Fibroblast of skin of scalp (primary cell): ENCODE measurements at places on chromosomes 13 and 19.

DNA sequence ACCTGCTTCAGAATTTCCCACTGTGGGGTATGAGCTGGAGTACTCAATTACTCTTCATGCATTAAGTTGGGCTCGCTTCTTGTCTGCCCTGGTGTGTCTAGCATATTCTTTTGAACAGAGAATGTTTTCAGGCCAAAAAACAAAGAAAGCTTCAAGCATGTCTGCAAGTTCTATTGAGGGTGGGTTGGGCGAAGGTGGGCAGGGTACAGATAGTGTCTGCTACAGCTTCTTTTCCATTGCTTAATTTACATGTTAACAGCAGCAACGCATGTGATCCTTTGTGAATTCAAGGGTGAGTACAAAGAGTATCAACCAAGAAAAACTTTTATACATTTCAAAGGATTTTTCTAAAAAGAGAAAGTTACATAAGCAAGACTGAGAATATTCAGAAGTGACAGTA lies 406.5 kb downstream of the IRS2 start:
- no peak for DNase-seq

- peak; percentile 96 for DNase-seq
Measured at GRCh38 chr13:19845758-19846157, 17.7 kb downstream of the ZMYM5 start.

DNA sequence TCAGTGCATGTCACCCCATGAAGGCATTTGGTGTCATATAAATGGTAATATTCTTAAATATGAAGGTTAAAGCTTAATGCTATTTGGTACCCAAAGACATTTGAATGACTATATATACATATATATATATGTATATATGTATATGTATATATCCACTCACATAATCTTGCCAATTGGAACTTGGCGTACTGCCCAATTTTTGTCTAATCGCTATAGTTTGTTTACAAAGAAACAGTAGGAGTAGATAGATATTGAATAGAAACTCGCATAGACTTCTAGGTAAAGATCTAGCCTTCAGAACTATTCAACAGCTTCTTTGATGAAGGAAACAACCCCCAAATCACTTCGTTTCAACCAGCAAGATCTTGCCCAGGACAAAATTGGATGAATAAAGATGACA lies 24.1 kb downstream of the KLF5 start:
- no peak for DNase-seq

GRCh38 chr13:97944396-97945029 lies 9.0 kb upstream of the IPO5 start:
- DNase-seq: peak; percentile 64

DNA sequence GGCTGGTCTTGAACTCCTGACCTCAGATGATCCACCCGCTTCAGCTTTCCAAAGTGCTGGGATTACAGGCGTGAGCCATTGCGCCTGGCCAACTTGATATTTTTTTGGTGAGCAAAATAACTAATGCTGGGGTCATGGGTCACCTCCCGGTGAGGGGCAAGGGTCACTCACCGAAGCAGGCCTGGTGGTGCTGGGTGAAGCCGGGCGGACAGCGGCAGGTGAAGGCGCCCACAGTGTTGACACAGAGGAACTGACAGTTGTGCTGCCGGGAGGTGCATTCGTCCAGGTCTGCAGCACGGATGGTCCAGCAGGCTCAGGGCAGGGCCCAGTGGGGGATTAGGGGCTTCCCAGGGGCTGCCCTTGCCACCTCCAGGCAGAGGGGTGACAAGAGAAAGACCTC lies 28.3 kb downstream of the CCL25 start:
- DNase-seq: no peak

DNA sequence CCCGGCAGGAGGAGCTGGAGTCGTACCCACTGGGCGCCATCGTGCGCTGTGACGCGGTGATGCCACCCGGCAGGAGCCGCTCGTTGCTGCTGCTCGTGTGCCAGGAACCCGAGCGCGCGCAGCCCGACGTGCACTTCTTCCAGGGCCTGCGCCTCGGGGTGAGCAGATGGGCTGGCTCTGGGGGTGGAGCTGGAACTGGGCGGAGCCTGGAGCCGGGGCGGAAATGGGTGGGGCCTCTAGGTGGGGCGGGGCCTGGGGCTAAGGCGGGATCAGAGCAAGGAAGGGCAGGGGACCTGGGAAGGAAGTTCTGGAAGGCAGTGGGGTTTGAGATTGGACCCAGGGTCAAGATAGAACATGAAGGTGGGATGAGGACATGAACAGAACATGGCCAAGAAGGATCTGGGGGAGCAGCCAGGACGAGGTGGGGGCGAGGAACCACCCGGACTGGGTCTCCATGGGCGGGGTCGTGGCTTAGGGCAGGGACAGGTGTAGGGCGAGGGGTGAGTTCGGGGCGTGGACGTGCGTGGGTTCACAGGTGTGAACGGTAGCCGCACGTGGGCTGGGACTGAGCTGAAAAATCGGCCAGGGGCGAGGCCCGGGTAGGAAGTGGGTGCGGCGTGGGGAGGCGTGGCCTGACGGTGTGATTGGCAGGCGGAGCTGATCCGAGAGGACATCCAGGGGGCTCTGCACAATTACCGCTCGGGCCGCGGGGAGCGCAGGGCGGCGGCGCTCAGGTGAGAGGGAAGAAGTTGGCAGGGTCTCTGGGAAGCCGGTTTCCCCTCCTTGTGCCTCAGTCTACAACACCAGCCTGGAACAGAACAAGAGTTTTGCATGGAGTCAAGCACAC lies 4.7 kb downstream of the EPS8L1 start:
- peak; percentile 63 for DNase-seq

DNA sequence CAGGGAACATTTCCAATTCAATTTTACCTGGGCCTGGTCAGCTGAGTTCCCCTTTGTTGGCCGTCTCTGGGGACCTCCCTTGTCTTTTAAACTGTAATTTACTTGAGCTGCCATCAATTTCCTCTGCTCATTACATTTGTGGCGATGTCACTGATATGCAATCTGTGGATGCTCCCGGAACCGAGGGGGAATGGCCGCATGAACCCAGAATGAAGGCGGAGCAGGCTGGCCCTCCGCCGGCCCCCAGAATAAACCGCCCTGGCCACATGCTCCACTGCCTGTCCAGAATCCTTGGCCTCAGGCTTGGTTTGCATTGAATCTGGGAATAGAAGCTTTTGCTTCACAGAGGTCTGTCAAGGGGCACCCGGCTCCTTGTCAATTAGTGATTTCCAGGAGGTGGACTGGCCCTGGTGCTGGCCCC lies 276.8 kb downstream of the TEX29 start:
- no peak for DNase-seq

GRCh38 chr13:39197647-39198007 lies 159.4 kb downstream of the NHLRC3 start:
- DNase-seq: no peak

DNA sequence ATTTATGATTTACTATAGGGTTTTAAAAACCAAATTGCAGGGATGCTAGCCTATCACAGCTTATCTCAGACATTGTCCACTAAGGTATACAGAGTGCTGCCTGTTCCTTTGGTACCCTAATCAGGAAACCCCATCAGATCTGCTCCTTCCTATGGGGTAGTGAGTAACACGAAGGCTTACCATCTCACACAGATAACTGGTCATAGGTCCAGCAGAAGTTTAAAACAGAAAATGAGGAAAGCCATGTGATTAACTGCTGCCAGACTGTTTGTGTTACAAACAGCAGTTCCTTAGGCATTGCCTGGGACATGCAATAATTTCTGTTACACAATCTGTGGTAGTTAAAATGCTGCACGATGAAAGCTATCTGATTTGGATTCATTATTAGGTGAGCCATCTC lies 53.5 kb upstream of the ALOX5AP start:
- DNase-seq: no peak

- DNase-seq: no peak
Measured at GRCh38 chr19:32863841-32864240, 5.7 kb downstream of the SLC7A9 start.

GRCh38 chr13:113629866-113630265 lies 28.1 kb downstream of the ATP4B start:
- no peak for DNase-seq

DNA sequence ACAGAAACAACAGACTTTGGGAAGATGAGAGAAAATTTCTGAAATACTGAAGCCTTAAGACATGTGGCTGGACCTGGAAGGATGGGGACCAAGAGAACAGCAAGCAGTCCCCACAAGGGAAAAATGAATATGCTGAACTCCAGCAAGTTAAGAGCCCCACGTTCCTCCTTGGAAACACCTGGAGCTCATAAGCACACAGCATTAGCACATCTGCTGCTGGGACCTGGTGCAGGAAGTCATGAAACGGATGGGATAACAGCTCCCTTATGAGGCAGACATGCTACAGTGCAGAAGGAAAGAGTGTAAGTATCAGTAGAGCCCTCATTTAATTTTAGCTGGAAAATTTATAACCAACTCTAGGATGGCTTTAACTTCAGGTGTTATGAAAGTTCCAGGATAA lies 67.3 kb downstream of the SLC15A1 start:
- DNase-seq: no peak

DNA sequence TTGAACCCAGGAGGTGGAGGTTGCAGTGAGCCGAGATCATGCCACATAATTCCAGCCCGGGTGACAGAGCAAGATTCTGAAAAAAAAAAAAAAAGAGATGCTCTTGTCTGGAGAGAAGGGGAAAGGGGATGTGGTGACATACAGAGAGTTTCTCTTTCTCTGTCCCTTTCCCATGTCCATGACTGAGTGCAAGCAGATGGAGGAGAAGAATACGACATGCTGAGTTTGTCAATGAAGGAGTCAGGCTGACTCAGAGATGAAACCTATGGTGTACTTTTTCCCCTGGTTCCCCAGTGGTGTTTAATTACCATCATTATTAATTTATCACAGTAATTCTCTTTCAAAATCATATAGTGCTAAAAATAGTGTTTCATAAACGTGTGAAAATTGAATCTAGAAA lies 448.8 kb downstream of the FOXO1 start:
- no peak for DNase-seq

DNA sequence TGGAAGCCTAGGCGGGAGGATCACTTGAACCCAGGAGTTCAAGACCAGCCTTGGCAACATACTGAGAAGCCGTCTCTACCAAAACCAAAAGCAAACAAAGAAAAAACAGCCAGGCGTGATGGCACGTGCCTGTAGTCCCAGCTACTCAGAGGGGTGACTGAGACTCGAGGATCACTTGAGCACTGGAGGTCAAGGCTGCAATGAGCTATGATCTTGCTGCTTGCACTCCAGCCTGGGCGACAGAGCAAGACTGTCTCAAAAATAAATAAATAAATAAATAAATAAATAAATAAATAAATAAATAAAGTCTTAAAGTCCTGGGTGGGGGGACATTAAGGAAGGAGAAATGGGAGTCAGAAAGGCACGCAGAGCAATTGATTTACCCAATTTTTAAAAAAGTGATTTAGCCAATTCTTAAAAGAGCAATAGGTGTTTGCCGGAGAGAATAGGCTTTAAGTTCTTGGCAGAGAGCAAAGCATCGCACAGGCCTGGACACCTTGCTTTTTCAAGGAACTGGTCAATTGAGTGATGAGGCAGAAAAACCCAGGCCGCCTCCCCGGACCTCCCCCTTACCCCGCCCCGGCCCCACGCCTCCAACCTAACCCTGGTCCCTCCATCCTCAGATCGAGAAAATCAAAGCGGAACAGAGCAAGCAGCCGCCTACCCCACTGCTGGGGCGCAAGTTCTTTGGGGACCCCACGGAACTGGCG lies 9.5 kb upstream of the SHKBP1 start:
- DNase-seq: no peak

- DNase-seq: no peak
Measured at GRCh38 chr19:42028304-42029216, 34.5 kb upstream of the ATP1A3 start.
